ENCODE measurements at places on chromosomes 3 and 15.

GRCh38 chr3:114623420-114624046 lies 329.7 kb downstream of the TIGIT start:
- no peak for DNase-seq

DNA sequence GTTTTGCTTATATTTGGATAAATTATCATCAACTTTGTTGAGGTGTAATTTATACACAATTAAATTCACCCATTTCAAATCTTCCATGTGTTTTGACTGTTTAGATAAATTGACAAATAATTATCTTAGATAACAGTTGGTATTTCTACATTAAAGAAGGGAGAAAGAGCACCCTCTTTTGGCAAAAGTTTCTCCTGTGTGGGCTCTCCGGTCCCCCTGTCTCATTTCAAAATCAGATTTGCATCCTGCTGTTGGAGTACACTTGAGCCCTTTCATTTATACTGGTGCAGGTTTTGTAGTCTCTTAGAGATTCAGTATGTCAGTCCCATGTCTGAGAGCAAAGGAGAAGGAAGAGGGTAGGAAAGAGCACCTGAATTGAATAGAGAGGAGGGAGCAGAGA lies 49.4 kb downstream of the NKIRAS1 start:
- DNase-seq, result no peak

GRCh38 chr3:197149-197827 lies 725 bp downstream of the CHL1 start:
- DNase-seq, result no peak

GRCh38 chr3:149784064-149784704 lies 8.2 kb downstream of the ANKUB1 start:
- DNase-seq, result no peak

GRCh38 chr3:42853056-42853455 lies 22.6 kb downstream of the CYP8B1 start:
- DNase-seq, result no peak

- DNase-seq, result no peak
Measured at GRCh38 chr15:93286446-93286845, 197.4 kb upstream of the RGMA start.

DNA sequence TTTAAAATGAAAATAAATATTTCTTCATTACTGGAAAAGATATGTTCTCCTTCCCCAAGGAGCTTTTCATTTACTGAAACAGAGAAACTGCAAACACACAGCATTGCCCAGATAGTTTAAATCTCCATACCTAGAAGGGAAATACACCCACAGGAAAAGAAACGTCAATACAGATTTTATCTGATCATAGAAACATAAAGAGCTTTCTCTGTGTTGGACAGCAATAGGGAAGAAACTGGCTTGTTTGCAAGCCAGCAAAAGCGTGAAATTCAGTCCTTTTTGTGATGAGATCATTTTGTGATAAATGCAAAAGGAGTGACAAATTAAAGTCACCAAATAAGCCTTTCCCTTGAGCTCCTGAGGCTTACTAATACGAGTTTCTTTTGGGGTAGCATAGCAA lies 398.0 kb downstream of the TIGIT start:
- DNase-seq, result no peak

Measured in CD4-positive, alpha-beta T cell treated with Interleukin-1 beta for 1 hour (primary cell).